ENCODE measurements at places on chromosomes 1 and 21.
A peak's percentile ranks its signal among the peaks of the same experiment; 100 is the strongest.

DNA sequence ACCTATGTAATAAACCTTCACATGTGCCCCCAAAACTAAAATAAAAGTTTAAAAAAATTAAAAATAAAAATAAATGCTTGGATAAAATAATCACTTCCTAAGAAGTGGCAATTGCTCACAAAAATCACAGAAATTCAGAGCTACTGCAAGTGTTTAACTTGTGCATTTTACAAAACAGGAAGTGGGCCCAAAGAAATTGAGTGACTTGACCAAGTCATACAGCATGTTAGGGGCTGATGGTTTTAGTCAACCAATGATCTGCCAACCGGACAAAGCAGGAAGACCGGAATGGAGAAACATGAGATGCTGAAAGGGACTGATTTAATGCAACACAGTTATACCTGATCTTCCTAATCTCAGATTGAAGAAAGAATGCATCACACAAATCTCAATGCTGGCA, 96.5 kb downstream of the SMYD2 start:
- DNase-seq: no peak

GRCh38 chr1:92461364-92462097, 25.2 kb downstream of the GFI1 start:
- DNase-seq: no peak

- DNase-seq: no peak
Observed at GRCh38 chr1:228150120-228150460, 360 bp downstream of the GJC2 start.

GRCh38 chr21:43266534-43266933, 97.7 kb downstream of the CRYAA start:
- no peak for DNase-seq

DNA sequence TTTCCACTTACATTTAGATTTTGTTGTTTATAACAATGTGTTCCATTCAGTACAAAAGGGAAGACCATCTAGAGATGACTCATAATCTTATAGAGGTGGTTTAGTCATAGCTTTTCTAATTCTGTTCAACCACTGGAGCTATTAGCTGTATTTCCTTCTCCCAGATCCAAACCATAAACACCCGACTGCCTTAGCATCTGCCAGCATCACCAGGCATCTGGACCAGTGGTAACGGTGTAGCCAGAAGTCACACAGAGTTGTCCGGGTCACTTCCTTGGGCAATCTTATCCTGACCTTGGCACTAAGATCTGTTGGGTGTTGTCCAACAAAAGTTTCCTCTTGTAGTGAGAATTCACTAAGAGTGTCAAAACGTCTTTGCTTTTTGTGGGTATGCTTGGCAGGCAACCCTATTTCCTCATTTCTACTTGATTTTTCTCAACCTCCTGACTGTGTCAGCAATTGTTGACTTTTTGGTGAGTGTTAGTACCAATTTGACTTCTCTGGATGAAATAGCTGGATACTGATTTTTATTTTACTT, 372.1 kb upstream of the B3GALT2 start:
- DNase-seq: no peak

DNA sequence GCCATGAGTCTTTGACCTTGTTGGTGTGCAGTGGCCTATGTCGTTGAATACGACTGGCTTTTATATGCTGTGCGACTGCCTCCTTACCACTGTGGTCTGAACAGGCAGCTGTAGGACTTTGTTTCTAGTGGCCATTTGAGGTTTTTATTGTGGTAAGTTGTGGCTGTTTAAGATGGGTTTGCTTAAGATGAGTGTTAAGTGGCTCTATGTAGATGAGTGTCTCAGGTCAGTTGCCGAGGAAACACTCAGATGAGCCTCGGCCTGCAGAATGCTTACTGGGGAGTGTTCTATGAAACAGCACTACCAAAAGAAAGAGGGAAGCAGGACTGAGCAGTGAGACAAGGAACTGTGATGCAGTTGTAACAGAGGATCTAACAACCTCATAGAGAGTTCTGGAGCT, 14.9 kb upstream of the CD1C start:
- no peak for DNase-seq

DNA sequence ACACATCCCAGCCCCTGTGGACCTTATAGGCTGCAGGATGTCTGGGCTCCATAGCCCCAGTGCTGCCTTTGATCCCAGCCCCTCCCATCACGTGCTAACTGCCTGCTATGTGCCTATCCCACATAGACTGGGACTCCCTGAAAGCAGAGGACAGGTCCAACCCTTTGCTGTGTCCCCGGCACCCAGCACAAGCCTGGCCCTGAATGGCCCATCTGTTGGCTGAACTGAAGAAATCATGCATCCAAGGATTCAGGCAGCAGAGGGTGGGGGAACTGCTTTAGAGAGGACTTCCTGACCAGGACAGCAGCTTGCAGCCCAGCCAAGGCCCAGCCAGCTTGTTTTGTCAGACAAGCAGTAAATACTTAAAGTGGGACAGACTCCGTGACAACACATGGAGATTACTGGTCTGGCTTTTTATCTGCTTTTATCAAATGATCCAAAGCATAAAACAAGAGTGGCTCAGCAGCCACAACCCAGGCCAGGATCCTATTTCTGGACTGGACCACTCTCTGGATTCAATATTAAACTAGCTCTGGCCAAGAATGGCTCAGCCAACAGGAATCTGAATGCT, 69.3 kb downstream of the GLIS1 start:
- no peak for DNase-seq

DNA sequence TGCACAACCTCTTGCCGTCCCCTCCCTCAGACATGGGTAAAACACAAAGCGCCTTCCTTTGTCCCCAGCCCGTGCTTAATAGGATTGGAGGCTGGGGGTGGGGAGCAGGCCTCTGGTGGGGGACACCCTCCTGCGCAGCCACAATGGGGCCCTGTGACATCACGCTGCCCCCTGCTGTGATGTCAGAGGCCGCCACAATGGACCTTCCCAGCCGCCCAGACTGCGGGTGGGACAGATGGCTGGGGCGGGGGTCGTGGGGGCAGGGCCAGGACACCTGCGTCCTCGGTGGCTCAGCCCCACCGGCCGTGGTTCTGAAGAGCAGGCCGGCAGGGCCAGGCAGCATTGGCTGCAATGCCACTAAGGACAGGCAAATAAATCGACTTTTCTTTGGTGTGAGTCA, 39.9 kb downstream of the EPHA2 start:
- no peak for DNase-seq

- DNase-seq: no peak
Observed at GRCh38 chr1:158285756-158286241, 3.9 kb upstream of the CD1C start.

DNA sequence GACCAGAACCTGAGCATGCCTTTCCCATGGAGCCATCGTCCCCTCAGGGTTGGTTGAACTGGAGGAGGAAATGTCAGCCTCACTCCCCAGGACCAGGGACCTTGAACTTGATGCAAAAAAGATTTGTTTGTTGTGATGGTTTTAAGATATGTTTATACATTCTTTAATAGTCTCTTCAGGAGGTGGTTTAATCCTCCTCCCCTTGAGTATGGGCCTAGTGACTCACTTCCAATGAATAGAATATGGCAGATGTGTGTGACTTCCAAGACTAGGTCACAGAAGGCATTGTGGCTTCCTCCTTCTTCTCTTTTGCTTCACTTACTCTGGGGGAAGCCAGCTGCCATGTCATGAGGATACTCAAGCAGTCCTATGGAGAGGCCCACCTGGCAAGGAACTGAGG, 81.7 kb upstream of the WNT4 start:
- DNase-seq: no peak

DNA sequence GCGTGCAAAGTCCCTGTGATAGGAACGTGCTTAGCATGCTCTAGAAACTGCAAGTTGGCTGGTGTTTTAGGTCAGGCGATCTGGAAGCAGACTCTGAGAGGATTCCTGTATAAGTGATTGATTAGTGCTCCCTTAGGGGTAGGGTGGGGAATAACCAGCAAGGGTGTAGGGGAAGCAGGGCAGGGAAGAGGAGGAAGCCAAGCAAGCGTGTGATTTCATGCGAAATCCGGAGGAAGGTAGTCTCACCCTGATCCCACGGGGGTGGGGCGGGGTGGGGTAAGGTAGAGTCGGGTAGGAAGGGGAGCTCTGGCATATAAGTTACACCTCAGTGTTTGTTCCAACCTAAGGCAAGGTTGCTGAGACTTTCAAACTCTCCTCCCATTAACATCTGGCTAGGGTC, 24.9 kb upstream of the CTPS1 start:
- DNase-seq: no peak

GRCh38 chr1:209697126-209697525, 7.5 kb upstream of the HSD11B1 start:
- DNase-seq: no peak

GRCh38 chr1:6378096-6378746, 15.3 kb downstream of the ACOT7 start:
- no peak for DNase-seq

DNA sequence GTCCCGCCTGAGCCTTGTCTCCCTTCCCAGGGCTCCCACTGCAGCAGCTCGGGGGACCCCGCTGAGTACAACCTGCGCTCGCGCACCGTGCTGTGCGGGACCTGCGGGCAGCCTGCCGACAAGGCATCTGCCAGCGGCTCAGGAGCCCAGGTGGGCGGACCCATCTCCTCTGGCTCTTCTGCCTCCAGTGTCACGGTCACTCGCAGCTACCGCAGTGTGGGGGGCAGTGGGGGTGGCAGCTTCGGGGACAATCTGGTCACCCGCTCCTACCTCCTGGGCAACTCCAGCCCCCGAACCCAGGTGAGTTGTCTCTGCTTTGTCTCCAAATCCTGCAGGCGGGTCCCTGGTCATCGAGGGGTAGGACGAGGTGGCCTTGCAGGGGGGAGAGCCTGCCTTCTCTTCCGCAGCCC, 14.9 kb upstream of the SEMA4A start:
- DNase-seq: no peak

DNA sequence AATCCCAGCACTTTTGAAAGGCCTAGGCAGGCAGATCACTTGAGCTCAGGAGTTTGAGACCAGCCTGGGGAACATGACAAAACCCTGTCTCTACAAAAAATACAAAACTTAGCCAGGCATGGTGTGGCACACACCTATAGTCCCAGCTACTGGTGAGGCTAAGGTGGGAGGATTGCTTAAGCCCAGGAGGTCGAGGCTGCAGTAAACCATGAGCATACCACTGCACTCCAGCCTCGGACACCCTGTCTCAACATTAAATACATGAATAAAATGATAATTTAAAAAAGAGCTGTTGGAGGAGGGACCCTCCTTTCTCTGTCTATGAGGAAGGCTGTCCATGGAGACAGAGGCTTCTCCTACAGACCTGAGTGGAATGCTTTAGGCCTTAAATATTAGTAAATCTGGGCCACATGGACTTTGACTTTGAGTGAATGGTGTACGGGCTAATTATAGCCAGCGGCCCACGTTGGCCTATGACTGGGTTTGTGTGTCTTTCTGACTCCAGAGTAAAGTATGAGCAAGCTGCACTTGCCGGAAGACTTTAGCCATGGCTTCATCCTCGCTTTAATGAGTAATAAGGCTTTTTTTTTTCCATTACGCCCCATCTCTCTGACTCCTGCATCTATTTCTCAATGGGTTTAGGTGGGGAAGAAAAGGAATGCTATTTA, 21.3 kb downstream of the RAB3B start:
- DNase-seq: peak; percentile 84

DNA sequence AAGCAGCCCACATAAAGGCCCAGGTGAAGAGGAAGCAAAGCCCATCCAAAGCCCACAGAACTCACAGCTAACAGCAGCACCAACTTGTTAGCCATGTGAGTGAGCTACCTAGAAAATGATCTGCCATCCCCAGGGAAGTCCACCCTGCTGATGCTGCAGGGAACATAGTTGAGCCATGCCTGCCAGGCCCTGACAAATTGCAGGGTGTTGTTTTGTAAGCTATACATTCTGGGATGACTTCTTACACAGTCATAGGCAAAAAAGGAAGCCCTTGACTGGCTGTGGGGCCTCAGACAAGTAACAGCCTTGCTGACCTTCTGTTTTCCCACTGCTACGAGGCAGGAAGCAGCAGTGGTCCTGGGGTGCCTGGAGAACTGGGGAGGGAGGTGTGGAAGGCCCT, 262.7 kb downstream of the MATN1 start:
- no peak for DNase-seq

- no peak for DNase-seq
Observed at GRCh38 chr1:16172964-16173446, 17.1 kb upstream of the EPHA2 start.
